ENCODE measurements at places on chromosomes 2 and 18. TPM values are rescaled to one million over a fixed set of nuclear protein-coding genes. Genes with fewer than 3 reads are reported as not detected.
A peak's percentile ranks its signal among the peaks of the same experiment; 100 is the strongest.

- H3K36me3 ChIP-seq, result no peaks in the 10 kb centered on the region
- no peak for DNase-seq
- peaks cover 81% of the 10 kb centered on the region for H3K4me1 ChIP-seq
- H3K4me3 ChIP-seq, result no peak overlapping the region
- peak overlapping the region; percentile 99 for H3K27ac ChIP-seq
- H3K27me3 ChIP-seq, result no peaks in the 10 kb centered on the region
Measured at GRCh38 chr2:20580690-20581437, 70.0 kb downstream of the HS1BP3 start.

DNA sequence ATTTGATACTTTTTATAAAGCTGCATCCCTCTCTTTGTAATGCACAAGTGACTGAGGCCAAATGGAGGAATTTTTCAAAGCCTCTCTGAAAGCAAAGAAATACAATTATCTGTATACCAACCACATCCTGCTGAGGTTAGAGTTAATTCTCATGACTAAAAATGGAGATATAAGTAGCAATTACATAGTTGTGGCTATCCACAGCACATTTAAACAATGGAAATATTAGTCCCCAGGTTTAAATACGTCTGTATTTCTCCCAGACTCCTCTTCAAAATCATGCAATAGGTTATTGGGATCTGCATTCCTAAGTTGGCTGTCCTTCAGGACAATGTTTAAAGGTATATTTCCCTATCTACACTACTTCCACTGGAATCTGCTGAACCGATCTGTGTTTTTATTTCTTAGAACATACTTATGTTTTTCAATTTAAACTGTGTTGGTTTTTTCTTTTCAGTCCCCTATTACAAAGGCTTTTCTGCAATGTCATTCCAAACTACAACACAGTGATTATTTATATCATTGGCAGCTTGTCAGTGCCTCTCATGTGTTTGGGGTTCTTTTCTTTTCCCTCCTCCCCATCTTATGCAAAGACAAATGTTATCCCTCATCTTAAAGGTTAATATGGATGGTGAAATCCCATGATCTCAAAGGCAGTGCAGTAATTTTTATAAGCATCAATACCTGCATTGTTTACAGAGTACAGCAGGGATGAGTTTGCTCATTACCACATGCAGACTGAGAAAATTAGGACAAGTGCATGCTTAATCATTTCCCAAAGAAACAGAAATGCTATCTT, 134.8 kb upstream of the FSHR start:
- no peak for DNase-seq
- no peak overlapping the region for H3K27ac ChIP-seq
- H3K36me3 ChIP-seq, result no peaks in the 10 kb centered on the region
- H3K4me1 ChIP-seq, result no peaks in the 10 kb centered on the region
- H3K27me3 ChIP-seq, result no peaks in the 10 kb centered on the region

DNA sequence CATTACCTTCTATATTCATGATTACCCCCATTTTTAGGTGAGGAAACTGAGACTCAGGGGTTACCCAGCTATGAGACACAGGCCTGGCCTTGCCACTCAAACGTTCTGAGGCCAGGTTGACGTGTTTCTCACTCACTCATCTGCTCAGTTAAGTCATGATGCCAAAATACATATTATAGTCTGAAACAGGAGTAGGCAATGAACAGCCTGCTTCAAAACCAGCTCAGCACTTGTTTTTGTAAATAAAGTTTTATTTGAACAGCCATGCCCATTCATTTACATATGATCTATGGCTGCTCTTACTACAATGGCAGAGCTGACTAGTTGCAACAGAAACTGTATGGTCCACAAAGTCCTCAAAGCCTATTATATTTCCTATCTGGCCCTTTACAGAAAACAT, 74.1 kb upstream of the SMAD2 start:
- H3K27ac ChIP-seq, result no peak overlapping the region
- no peak for DNase-seq
- H3K27me3 ChIP-seq, result no peaks in the 10 kb centered on the region
- H3K4me1 ChIP-seq, result peaks cover 29% of the 10 kb centered on the region

GRCh38 chr2:144470334-144470733, 49.6 kb downstream of the ZEB2 start:
- no peak for DNase-seq
- H3K4me1 ChIP-seq, result peaks cover 12% of the 10 kb centered on the region
- H3K27ac ChIP-seq, result no peak overlapping the region
- no peaks in the 10 kb centered on the region for H3K27me3 ChIP-seq

SOS1 gene
- 16.2 TPM for total RNA-seq
